Cortex of kidney (tissue), 1 donor: ENCODE measurements at places on chromosomes 6 and 20.

- DNase-seq = no peak
Measured at GRCh38 chr20:13251106-13251903, 30.2 kb downstream of the ISM1 start.

GRCh38 chr6:127162836-127163235, 44.4 kb downstream of the RSPO3 start:
- DNase-seq = no peak

- DNase-seq = no peak
Measured at GRCh38 chr6:45714741-45715507, 300.7 kb downstream of the CLIC5 start.

- no peak for DNase-seq
Measured at GRCh38 chr6:99362678-99363268, 13.3 kb upstream of the FAXC start.

- no peak for DNase-seq
Measured at GRCh38 chr20:53510262-53510661, 83.4 kb downstream of the ZNF217 start.

DNA sequence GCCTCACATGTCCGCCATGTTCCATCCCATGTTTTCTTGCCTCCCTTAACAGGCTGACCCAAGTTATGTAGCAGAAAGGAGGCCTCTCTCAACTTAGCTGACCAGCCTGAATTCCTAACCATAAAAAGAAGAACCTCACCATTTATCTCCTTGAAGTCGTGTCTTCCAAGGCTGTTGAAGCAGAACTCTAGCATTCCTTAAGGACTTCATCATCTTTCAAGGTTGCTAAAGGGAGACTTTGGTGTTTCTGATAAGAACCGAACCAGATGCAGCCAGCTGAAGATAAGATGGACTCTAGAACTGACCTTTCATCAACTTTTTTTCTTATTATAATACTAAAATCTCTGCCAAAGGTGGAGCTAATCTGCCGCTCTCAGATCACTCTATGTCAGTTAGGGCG, 571.7 kb upstream of the SLC35B3 start:
- DNase-seq = no peak

DNA sequence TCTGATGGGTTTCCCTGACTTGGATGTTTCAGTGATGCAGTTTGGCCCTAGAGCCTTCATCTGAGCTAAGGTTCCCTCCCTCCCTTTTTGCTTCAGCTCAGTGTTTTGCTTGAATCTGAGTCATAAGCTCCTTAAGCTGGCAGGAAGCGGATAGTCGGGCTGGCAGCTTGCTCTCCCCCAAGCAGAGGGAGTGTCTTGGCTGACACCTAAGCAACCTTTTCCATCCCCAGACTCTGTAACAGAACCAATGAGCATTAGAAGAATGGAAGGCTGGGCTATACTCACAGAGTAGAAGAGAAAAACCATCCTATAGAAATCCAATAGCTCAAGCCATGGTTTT, 98.3 kb downstream of the HAO1 start:
- DNase-seq = no peak

DNA sequence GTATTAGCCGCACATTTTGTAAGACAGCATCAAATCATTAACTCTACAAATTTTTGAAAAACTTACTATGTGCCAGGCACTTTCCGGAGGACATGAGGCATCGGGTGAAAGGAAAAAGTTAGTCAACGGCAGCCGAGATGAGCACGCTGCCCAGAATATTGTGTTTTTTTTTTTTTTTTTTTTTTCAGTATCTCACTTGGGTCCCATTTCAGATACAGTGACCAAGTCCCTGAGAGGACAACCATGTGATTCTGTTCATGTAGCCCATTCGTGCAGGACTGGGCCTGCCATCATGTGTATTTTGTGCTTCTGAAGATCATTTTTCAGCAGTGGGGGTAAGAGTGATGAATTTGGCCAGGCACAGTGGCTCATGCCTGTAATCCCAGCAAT, 1.3 kb downstream of the SLA2 start:
- no peak for DNase-seq

DNA sequence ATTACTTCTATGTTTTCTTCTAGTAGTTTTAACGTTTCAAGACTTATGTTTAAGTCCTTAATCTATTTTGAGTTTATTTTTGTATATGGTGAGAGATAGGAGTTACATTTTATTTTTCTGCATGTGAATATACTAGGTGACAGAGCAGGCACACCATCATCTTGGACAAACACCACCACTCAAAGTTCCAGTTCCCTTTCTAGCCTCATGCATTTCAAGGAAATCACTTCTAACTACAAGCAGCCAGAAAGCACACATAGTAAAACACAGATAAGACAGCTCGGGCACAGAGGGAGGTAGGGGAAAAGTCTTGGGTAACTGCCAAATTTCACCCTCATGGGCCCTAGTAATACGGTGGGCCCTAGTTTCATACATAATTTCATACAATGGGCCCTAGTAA, 609.4 kb upstream of the HS3ST5 start:
- no peak for DNase-seq

GRCh38 chr6:64679416-64679815, 1027.6 kb downstream of the EYS start:
- no peak for DNase-seq

DNA sequence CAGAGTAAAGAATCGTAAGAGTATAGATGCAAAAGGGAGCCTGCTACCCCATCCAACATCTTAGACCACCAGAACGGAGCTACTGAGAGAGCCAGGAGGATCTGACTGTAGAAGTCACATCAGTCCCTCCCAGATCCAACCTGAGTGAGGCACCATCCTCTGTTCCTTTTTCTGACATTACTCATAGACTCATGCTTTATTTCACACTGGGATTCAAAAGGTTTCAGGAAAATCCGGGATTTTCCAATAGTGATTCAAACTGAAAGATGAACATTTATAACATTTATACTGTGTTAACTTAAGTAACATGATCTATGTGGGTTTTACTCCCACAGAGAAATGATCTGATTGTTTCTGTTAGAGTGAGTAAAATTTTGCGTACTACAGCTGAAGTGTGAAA, 868.6 kb upstream of the GJE1 start:
- no peak for DNase-seq

GRCh38 chr6:1591243-1591642, 18.5 kb upstream of the FOXC1 start:
- no peak for DNase-seq

DNA sequence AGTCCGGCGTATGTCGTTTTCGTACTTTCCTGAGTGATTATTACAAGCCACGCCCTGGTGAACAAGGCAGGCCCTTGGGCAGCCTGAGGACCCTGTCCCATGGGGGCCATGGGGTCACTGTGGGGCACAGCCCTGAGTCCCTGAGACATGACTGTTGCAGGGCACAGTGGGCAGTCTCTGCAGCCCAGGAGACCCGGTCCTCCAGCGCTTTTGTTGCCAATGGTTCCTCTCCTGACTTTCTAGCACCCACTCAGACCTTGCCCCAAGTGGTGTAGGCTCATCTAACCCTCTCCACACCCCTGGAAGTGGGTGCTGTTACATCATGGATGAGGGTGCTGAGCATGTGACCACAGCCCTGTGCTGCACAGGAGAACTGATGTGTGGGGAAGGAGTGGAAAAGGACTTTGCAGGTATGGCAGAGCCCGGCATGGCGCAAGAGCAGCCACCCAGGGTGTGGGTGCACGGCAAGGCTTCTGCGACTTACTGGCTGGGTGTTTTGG, 319.5 kb downstream of the TAF4 start:
- no peak for DNase-seq

DNA sequence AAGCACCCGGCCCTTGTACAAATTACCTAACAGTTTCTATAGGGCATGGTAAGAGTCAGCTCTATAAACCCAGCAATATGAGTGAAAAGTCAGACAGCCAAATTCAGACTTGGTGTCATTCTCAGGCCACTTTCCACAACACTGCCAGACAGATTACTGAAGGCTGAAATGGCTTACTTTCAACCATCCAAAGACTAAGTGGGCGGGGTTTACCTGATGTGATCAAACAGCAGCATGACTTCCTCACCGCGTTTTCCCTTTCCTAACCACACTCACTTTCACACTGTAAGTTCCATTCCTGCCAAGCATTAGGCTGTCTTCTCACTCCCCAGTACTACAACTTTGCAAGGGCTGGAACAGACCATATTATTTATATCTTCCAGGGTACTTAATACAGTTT, 85.9 kb downstream of the SMLR1 start:
- no peak for DNase-seq

DNA sequence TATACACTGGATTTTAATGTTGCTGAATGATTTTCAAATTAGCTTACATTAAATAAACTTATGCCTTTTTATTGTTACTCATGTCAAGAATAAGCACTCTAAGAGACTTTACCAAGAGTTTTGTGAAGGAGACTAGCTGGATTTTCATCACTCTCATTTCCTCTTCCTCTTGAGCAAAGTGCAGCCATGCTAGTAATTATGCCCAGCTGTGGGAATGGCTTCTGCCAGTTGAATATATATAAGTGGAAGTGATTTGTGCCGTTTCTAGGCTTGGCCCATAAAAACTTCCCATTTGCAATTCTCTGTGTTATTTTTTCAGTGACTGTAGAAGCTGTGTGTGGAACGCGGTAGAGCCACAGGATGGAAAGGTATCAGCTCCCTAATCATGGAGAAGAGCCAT, 255.8 kb downstream of the HDGFL1 start:
- DNase-seq = no peak

GRCh38 chr6:135577059-135577538, 79.6 kb upstream of the AHI1 start:
- DNase-seq = no peak

DNA sequence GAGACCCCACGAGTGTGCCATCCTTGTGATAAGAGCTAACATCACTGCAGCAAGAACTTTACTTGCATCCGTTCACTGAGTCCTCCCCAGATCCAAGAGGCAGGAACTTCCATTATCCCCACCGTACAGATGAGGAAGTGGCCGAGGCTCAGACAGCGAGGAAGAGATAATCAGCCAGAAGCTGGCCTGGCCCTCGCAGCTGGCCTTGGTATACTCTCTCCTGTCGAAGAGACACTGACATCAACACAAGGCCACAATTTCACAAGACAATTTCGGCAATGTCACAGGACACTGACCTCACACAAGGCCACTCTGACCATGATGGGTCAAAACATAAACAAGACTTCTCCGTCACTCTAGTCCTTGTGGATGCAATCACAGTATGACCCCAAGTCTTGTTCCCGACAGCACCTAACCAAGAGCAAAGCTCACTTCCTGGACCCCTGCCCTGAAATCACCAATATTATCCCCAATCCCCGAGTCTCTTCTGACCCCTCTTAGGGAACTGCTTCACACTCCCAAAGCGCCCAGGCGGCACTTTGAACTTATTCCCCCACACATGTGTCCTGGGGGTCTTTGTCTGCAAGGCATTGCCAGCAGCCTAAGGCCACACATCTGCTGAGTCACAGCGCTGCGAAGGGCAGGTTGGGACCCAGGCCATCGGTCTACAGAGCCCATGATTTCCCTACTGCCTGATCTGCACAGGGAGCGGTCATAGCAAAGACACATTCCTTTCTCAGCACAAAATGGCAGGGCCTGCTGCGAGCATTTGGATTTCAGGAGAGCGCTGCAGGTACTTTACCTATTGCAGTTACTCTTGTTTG, 14.8 kb upstream of the VAPB start:
- DNase-seq = no peak

DNA sequence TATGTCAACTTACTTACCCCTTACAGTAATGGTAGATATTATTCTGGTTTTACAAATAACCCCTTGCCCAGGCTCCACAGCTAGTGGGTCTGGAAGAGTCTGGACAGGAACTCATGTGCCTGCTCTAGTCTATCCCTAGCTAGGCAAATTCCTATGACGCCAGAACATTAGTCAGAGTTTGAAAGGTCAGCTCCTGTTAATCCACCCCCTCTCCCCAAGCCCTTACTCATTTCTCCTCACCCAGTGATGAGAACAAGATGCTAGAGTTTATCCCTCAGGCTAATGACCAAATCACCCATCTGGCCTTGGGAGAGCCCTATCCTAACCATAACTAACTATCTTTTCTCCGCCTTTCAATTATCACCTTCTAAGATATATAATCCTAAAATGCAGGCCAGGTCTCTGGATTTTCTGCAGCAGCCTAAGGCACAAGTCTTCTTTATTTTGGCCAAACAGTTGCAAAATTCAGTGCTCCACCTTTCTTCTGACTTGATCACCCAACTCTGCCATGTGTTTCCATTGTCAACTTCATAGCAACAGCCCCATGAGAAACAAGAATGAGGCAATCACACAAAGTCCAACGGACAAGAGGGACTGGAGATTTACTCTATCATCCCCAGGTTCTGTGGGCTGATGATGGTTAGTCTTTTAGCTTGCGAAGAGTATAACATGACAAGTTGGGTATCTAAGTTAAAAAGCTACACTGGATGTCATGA, 113.3 kb downstream of the TASP1 start:
- DNase-seq = no peak

- no peak for DNase-seq
Measured at GRCh38 chr20:63319164-63320040, 26.4 kb downstream of the COL20A1 start.

- no peak for DNase-seq
Measured at GRCh38 chr6:121297694-121298093, 36.6 kb downstream of the TBC1D32 start.

GRCh38 chr6:26197636-26197932, 110.4 kb downstream of the HFE start:
- no peak for DNase-seq

DNA sequence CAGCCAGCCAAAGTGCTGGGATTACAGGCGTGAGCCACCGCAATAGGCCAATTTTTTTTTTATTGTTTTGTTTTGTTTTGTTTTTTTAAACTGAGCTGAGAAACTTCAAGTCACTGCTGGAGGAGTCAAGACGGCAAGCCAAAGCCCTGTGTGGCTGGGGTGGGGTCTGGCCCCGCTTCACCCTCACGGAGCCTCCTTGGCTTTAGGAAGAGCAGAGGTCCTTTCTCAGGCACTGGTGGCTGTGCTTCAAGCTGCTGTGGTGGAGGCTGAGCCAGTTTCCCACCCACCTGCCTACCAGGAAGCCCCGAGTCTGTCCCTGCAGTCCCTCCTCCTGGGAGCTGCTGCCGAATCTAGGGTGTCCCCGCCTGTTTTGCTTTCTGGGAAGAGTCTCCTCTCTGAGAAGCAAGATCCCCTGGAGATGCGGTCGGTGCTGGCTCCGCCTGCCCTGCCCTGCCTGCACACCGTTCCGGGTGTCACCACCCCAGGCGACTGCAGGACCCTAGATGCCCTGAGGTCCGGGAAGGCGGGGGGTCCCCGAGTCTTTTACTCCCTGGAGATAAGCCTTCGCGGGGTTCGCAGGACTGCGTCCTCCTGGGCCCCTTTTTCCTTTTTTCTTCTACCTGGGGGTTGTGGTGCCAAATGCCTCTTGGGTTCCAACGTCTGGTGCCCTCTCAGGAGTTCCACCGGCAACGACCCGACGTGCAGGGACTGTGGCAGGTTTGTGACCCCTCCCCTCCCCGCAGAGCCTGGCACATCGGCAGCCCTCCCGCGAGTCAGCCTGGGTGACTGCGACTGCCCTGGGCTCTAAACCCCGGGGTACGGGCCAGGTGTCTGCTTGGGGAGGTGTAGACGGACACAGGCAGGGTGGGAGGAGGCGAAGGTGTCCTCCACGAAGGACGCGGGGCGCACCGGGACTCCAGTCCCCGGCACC, 100.7 kb downstream of the TAF4 start:
- no peak for DNase-seq

DNA sequence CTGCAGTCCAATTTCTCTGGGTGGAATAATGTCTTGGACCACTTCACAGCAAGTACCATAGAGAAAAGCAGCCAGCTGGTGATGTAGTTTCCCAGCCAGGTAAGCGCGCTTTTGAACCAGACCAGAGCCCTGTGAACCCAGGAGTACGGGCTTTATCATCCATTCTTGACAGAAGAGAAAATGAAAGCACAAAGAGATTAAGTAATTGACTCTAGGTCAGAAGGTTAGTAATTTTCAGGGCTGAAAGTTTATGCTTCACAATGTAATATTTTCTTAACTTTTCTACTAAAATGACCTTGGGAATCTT, 7.1 kb upstream of the UST start:
- no peak for DNase-seq
